ENCODE measurements at places on chromosomes 4 and X. TPM values are rescaled to one million over a fixed set of nuclear protein-coding genes. Genes with fewer than 3 reads are reported as not detected.

The CT45A1 gene
- not detected for total RNA-seq

The REPS2 gene
- total RNA-seq = 1.8 TPM

The REELD1 gene
- not detected for total RNA-seq

The AMBN gene
- total RNA-seq = not detected

The PHKA1 gene
- 98.6 TPM for total RNA-seq

The ATP1B4 gene
- 2.3 TPM for total RNA-seq

DNA sequence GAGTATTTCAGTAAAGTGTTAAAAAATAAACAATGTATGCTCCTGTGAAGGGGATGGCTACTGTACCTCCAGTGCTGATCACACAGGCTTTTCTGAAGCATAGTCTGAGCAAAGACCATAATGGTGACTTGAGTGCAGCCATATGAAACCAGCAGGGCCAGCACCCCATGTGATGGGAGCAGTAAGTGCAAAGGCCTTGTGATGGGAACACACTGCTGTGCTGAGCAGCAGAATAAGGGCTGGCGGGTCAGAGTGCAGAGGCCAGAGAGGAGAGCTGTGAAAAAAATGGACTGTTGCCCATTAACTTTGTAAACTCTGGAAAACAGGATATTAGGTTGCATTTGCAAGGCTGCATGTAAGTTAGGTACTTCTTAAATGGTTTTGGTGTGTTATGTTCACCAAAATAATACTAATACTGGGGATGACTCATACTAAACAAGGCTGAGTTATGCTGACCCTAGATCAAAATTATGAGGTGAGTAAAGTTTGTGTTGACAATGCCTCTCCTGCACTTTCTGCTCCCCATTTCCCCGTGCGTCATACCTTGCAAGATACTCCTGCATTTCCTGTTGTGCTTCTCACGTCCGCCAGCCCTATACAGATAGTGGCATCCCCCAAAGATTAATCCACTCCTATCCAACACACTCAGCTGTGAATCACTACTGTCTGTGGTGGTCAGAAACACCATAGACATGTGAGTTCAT is 67.0 kb upstream of the FAM9A start:
- no peaks in the 10 kb centered on the region for H3K36me3 ChIP-seq
- no peak overlapping the region for H3K27ac ChIP-seq
- H3K27me3 ChIP-seq = no peaks in the 10 kb centered on the region

GRCh38 chr4:186798951-186799659 is 75.4 kb upstream of the FAT1 start:
- no peak overlapping the region for H3K4me3 ChIP-seq
- no peaks in the 10 kb centered on the region for H3K36me3 ChIP-seq
- H3K27ac ChIP-seq = no peak overlapping the region
- H3K27me3 ChIP-seq = no peaks in the 10 kb centered on the region

DNA sequence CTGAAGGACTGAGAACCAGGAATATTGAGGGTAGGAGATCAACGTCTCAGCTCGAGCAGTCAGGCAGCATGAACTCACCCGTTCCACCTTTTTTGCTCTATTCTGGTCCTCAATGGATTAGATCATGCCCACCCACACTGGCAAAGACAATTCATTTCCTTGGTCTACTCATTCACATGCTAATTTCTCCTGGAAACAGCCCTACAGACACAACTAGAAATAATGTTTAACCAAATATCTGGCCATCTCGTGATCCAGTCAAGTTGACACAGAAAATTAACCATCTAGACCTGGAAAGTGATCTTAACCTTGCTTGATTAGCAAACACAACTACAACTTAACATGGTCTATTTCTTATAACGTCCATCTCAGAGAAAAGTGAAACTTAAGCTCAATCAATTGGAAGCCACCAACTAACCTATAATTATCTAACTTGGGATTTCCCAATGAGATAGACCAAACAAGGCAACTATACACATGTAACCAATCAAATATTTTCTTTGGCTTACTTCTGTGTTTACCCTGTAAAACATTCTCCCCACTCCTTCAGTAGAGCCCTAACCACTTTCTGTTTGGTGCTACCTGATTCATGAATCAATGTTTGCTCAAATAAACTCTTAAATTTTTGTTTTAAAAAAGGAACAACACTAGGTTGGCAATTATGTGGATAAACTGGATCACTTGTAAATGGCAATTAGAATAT is 69.7 kb upstream of the MAMLD1 start:
- no peak overlapping the region for H3K27ac ChIP-seq
- no peak overlapping the region for H3K4me3 ChIP-seq
- no peaks in the 10 kb centered on the region for H3K36me3 ChIP-seq
- no peaks in the 10 kb centered on the region for H3K27me3 ChIP-seq
- no peaks in the 10 kb centered on the region for H3K4me1 ChIP-seq
- no peak for DNase-seq

GRCh38 chrX:136780241-136780640 is 491 bp downstream of the ARHGEF6 start:
- no peak for DNase-seq
- H3K4me1 ChIP-seq = no peaks in the 10 kb centered on the region
- no peaks in the 10 kb centered on the region for H3K36me3 ChIP-seq
- peak overlapping the region; percentile 48 for H3K4me3 ChIP-seq

DNA sequence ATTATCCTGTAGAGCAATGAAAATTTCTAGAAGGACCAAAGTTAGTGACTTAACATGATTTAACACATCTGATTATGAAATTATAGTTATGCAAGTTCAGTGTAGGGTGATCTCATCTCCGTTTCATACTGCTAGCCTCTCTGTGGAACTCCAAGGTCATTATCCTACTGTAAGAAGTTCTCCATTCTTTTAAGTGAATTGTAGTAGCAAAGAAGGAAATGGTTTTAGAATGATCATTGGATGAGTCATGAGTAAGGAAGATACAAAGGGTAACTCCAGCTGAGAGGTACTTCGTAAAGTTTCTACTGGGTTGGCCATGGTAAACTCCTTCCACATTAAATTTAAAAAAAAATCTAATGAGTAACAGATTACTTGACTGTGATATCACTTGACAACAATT is 215.0 kb upstream of the GIMD1 start:
- no peak overlapping the region for H3K4me3 ChIP-seq
- DNase-seq = no peak
- H3K4me1 ChIP-seq = no peaks in the 10 kb centered on the region

- no peak overlapping the region for H3K4me3 ChIP-seq
- no peaks in the 10 kb centered on the region for H3K4me1 ChIP-seq
These were observed 28.5 kb upstream of the MAGEE1 start for GRCh38 chrX:76398970-76399369.

Data from gastrocnemius medialis (tissue), 4 donors.